Renal cortex interstitium (tissue), 15 donors: ENCODE measurements at places on chromosomes 13 and 19. TPM values are rescaled to one million over a fixed set of nuclear protein-coding genes. Genes with fewer than 3 reads are reported as not detected.

- no peak for DNase-seq
These were observed 14.4 kb downstream of the LONP1 start for GRCh38 chr19:5705552-5705951.

GRCh38 chr13:49560270-49561061 lies 24.9 kb downstream of the RCBTB1 start:
- DNase-seq = peak; percentile 20

DNA sequence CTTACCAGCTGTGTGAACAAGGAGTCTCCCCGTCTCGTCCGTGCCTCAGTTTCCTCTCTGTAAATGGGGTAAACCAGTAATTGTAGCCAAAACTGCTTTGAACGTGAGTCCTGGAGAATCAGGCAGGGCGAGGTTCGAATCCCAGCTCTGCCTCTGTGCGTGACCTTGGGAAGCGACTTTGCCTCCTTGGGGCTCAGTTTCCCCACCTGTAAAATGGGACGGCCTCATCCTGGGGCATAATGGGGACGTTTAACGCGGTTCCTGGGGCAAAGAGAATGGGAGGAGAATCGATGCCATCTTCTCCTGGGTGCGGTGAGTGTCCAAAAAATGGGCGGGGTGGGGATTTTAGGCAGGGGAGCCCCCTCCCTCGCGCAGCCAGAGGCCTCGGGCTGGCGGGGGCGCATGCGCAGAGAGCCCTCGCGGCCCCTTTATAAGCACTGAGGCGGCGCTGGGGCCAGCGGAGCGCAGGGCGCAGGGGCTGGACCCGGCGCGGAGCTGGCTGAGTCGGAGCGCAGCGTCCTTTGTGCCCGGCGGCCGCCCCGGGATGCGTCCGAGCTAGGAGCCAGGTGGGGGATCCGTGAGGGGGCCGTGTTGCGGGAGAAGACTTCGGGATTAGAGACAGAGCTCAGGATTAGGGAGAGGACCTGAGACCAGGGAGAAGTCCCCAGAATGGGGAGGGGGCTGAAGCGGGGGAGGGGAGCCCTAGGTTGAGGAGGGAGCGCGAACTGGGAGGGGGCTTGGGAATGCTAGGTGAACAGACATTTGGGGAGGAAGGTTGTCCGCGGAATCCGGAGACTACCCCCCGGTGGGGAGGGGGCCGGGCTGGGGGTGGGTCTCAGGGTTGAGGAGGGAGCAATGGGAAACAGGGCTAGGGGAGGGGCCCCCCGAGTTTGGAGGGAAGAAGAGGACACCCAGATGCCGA lies at the start of gene NCAN:
Gene NCAN, plus strand, starts transcription at position 460 of the 922 bp plus-strand sequence. CDS start 4,996 bp downstream, outside the sequence.
- no peak for DNase-seq

- DNase-seq = no peak
These were observed 46.1 kb downstream of the ZDHHC20 start for GRCh38 chr13:21413013-21413412.

Gene CADM4
- 42.9 TPM for polyA plus RNA-seq
